ENCODE measurements at places on chromosomes 5 and 9. TPM values are rescaled to one million over a fixed set of nuclear protein-coding genes. Genes with fewer than 3 reads are reported as not detected.

Gene FOXD4L5
- total RNA-seq = 0.31 TPM

Gene TTC16
- not detected for total RNA-seq

Gene SLC1A1
- total RNA-seq = 36.0 TPM

Gene GRXCR2
- not detected for total RNA-seq

Gene LURAP1L
- total RNA-seq = 1.3 TPM

Gene ZSWIM6
- total RNA-seq = 48.8 TPM

Gene CHD1
- total RNA-seq = 126 TPM

Gene SEC24A
- 32.9 TPM for total RNA-seq

Gene CARTPT
- total RNA-seq = 0.63 TPM

Gene ACOT12
- total RNA-seq = 5.0 TPM

Gene BARHL1
- total RNA-seq = not detected

Measured in parietal lobe (tissue), 2 donors.